Right atrium auricular region (tissue), 2 donors: ENCODE measurements at places on chromosomes 1 and 21. TPM values are rescaled to one million over a fixed set of nuclear protein-coding genes. Genes with fewer than 3 reads are reported as not detected.

CYB561D1 gene
- total RNA-seq = 2.6 TPM

GSTM5 gene
- 3.6 TPM for total RNA-seq

LRRC7 gene
- total RNA-seq = 14.3 TPM

UMODL1 gene
- total RNA-seq = not detected

DNA sequence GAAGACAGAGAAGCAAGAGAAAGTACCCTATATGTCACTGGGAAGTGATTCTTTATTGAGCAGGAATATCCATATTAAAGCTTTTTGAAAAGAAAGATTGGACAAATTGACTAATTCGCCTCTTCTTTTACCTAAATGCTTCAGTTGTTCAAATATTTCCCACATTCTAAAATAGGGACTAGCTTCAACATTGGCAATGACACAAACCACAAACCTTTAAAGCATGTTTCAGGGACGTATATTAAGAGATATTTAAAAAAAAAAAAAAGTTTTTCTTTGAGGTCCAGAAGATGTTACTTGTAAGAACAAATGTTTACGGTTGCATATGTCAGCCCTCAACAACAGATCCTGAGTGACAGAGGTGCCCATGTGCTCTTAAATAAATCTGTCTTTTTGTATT lies 235.0 kb upstream of the NFIA start:
- no peak for DNase-seq

DNA sequence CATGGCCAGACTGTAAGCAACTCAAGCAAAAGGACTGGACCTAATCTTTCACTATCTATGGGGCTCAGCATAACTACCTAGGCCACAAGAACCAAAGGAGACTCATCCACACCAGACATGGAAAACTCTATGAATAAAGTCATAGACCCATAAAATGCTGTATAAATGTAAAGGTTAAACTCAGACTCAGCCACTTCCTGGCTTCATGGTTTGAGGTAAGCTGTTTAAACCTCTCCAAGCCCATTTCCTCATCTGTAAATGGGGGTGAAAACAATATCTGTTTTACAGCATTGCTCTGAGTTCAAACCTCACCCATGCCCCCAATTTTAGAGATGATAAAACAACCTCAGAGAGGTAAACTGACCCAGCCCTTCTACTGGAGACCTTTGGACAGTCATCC lies 4.0 kb upstream of the SMIM12 start:
- DNase-seq = no peak

GRCh38 chr1:25460020-25460419 lies 29.3 kb downstream of the MACO1 start:
- no peak for DNase-seq

- peak; percentile 46 for DNase-seq
These were observed 39.9 kb upstream of the TENT5C start for GRCh38 chr1:117565745-117566455.

DNA sequence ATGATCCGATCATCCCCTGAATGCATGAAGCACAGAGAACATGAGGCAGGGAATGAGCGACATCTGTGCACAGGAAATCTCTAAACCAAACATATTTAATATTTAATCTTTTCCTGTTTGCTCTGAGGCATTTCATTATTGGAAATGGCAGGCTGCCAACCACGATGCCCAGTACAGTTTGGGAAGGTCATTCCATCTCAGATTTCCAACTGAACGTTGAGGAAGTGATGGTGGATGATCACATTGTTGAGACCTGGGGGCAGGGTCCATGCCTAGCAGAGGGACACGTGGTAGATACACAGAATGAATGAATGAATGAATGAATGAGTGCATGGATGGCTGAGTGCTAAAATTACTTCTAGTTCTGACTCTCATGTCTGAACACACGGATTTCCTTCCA lies 15.9 kb upstream of the FASLG start:
- DNase-seq = no peak

- DNase-seq = no peak
These were observed 17.4 kb upstream of the BCAR3 start for GRCh38 chr1:93699049-93699384.

DNA sequence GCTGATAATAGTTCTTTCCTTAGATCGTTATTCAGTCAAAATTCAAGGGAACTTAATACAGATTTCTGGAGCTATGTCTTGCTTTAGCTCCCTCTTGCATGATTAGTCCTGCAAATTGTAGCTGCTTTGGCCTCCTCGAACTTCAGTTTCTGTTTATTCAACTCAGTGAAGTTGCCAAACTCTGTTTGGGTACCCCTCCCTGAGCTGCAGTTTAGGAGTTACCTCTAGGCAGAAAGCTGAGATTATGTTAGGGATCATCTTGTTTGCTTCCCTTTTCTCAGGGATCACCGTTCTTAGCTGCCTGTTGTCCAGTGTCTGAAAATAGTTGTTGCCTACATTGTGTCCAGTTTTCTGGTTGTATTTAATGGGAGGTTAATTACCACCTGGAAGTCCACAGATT lies 43.5 kb downstream of the SNX27 start:
- no peak for DNase-seq

- DNase-seq = no peak
These were observed 420.9 kb downstream of the KIF26B start for GRCh38 chr1:245575710-245576109.

DNA sequence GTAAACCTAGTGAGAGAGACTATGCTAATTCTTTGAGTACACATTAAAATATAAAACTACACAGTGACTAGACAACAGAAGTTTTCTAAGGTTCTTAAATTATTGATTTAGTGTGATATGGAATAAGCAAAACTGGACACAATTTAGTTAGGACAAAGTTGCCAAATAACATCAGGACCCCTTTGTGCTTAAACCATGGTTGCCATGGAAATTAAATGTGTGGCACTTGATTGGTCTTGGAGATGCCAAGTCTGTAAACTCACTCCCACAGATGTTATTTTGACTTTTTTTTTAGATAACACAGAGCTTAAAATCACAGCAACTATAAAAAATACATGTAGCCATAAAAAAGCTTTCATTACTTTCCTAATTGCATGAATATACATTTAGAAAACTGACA lies 234.6 kb downstream of the BRINP3 start:
- DNase-seq = no peak

DNA sequence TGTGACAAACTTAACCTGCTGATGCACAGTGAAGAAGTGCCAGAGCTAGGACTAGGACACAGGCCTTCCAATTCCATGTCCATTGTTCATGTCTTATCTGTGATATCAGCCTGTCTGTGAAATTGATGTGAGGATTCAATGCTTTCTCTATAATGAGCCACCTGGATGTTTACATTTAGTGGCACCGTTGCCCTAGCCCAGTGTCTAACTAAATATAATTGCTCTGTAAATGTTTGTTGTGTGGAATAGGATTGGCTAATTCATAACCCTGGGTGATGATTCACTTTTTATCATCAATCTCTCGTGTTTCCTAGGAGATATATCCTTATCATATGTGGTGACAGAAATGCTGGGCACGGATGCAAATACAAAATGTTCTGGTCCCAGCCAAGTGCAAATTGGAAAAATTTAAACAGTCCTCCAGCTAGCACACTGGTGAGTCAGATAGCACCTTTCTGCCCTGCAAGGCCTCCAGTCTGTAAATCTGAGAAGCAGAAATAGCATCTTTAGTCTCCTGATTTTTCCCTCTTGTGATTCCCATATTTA lies 46.9 kb upstream of the GNG12 start:
- DNase-seq = no peak

GRCh38 chr1:15616373-15617172 lies 685 bp upstream of the DDI2 start:
- no peak for DNase-seq

- DNase-seq = no peak
These were observed 18.3 kb downstream of the IFI44 start for GRCh38 chr1:78667939-78668338.

DNA sequence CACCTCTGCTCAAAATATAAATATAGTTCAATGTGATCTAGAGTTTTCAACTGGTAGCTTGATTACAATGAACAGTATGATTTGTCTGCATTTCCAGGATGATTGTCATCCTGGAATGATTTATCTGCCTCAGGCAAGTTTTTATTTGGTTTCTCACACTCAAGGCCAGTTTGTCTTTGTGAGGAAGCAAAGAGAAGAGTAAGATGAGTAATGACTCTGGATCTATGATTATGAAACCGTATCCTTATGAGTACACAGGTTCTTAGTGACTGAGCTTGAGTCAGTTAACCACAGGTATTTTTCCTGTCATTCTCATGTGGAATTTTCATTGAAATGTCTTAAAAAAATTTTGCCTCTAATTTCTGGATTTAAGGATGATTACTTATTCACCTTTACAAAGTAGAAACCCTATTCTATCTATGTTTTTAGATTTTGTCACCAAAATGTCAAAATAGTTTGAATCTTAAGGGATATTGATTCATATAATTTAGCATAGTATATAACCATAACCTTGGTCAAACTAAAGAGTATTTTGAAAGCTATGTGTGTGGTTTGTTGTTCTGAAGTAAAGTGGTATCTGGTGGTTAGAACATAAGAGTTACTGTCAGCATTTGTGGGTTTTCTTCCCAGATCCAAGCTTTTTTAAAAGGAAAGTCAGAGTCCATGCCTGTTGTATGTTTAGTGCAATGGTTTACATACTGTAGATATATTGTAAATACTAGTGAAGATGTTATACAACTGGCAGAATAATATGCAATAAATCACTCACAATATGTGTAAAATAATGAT lies 145.0 kb downstream of the RASAL2 start:
- DNase-seq = no peak

DNA sequence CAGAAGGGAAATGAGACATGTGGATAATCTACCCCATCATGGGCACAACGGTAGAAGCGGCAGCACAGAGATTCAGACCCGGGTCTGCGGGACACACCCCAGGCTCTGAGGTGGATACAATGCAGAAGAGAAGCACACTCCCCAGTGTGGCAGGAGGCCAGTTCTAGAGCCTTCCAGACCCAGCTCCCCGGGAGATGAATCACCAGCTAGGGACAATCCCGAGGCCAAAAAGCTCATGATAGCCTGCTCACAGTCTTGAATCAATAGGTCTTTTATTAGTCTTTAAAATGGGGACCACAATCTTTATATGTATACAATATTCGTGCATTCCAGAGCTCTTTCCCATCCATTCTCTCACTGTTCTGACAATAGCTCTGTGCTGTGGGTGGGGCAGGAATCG lies 57.3 kb upstream of the DIRAS3 start:
- no peak for DNase-seq
